ENCODE measurements at places on chromosomes 16 and 17.

DNA sequence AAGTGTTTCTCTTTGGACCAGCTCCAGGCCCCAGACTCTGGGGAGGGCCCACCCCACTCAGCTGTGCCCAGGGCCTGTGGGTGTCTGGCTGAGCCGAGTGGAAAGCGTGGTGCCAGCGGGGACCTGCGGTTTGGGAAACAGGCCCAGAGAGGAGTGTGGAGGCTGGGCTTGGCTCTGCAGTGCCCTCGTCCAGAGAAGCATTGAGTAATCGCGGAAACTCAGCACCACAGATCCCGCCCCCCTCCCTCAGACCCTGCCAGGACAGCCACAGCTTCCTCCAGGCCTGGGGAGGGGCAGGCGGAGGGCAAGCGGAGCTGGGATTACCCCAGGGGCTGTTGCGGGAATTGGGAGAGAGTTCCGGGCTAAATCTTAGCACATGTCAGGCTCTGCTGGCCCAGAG is 14.6 kb upstream of the PITPNA start:
- DNase-seq: no peak

GRCh38 chr17:56891751-56892150 is 22.1 kb downstream of the TRIM25 start:
- no peak for DNase-seq

DNA sequence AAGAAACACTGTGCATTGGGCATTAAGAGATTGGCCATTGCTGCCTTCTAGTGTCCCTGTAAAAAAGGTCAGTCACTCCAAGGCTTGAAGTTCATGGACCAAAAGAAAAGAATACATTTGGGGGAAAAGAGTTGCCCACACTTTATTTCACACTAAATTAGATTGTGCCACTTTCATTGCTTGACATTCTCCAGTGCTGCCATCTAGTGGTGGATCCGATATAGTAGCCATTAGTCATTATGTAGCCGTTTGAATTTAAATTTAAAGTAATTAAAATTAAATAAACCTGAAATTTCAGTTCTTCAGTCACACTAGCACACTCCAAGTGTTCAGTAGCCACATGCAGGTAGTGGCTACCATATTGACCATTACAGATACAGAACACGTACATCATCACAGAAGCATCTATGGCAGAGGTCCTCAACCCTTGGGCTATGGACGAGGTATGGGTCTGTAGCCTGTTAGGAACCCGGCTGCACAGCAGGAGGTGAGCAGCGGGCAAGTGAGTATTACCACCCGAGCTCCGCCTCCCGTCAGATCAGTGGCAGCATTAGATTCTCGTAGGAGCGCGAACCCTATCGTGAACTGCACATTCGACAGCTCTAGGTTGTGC is 21.9 kb upstream of the CDH5 start:
- DNase-seq: no peak

DNA sequence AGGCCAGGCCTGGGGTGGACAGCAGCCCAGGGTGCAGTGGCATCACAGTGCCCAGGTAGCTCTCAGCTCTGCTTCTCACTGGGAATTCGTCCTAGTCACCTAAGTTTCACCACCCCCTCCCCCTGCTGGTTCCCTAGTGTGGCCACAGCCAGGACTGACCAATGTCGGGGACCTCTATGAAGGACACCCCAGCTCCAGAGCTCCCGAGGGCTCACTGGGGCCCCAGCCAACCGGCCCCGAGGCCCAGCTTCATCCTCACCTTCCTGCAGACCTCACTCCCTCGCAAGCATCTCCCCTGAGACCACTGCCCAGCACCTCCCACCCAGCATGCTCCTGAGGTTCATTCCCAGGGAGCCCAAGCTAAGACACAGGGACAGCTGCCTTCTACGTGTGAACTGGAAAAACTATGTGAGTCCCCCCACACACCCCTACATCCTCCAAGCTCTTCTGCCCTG is 4.9 kb downstream of the SPPL2C start:
- no peak for DNase-seq

- no peak for DNase-seq
These were observed 717 bp downstream of the CYBA start for GRCh38 chr16:88649924-88650748.

DNA sequence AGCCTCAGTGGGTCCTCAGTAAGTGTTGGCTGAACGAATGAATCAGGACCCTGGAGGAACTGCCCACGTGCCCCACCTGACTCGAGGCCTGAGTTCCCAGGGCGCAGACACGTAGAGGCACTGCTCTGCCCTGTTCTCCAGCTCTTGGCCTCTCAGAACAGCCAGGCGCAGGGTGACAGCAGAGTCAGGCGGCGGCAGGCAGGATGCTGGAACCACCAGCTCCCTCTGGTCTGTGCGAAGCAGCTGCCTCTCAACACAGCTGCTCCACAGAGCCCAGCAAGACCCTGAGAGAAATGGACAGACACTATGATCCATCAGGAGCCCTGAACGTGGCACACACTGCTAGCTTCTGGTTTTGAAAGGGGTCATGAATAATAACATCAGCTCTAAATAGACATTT is 53.1 kb upstream of the BCO1 start:
- DNase-seq: no peak

DNA sequence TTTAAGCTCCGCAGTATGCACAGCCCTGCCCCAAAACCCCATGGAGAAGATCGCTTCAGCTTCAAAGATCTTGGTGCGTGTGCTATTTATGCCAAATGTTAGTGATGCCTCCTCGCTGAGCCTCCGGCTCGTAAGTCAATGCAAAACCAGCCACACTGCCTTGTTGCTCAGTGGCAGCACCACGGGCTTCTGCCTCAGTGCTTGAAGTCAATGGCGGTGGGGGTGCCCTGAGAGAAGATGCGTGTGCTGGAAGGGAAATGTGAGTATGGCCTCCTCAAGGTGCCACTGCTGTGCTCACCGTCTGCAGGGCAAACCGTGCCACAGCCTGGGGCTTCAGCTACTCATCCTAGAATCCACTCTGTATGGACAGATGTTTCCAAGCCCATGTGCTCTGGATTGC is 121.9 kb downstream of the XYLT1 start:
- no peak for DNase-seq

Measured in esophagus squamous epithelium (tissue), 5 donors.